ENCODE measurements at places on chromosomes 4 and X.

- no peak for DNase-seq
Observed at GRCh38 chr4:128275346-128275745, 12.3 kb downstream of the PGRMC2 start.

GRCh38 chr4:138275963-138276621 lies 33.9 kb upstream of the SLC7A11 start:
- DNase-seq = no peak

GRCh38 chr4:40931238-40931637 lies 181.5 kb downstream of the NSUN7 start:
- no peak for DNase-seq

DNA sequence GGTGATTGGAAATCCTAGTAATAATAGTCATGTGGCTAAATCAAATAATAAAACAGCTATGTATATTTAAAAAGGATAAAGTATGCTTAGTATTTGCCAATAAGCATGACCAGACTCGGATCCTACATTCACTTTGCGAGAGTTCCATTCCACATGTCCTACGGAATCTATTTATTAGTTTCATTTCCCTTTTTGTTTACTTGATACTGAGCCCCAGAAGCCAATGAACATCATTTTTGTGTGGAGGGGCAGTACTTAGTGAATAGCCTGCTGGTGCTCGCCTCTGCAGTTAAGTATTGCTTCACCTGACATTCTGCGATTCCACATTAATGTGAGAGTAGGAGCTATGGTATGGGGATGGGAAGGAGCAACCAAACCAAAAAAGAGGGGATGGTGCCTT lies 58.5 kb upstream of the NAP1L5 start:
- no peak for DNase-seq

DNA sequence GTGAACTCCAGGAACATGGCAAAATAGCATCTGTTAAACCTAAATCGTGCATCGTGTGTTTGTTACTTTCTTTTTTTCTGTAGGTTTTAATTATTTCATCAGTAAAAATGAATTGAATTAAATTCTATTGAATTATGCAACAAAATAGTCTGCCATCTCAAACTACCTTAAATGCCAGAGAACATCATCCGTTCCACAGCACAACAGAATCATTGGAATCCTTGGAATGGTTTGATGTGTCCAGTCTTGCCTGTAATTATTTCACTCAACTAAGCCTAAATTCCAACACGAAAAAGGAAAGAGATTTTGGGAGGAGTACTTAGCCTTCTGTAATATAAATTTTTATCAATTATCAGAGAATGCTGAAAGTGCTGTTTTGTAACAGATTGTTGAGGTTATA lies 17.1 kb upstream of the SLC7A11 start:
- no peak for DNase-seq

DNA sequence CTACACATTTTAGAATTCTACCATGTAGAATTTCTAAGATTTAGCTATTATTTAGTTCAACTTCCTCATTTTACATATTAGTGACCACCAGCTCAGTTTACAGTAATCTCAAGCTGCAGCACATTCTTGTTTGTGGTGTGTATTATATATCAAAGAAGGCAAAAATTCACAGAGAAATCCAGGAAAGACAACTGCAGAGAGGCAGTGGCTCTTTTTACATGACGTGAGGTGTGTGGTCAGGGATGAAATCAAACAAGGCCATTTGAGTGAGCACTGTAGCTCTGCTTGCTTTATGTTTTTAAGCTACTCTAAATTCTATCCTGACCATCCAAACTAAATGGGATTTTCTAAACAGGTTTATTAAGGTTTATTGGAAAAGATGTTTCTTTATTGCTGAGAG lies 71.1 kb downstream of the COL25A1 start:
- no peak for DNase-seq

GRCh38 chr4:151169223-151169622 lies 69.8 kb downstream of the RPS3A start:
- no peak for DNase-seq

Data from stimulated activated CD4-positive, alpha-beta T cell treated with anti-CD3 and anti-CD28 coated beads, Interleukin-1b, Interleukin-23, amount 100 ng/mL, for 4 hours (primary cell).